Vagina (tissue), 2 donors: ENCODE measurements at places on chromosomes 1 and 21.
A peak's percentile ranks its signal among the peaks of the same experiment; 100 is the strongest.

GRCh38 chr1:218717575-218717974 lies 372.4 kb downstream of the TGFB2 start:
- DNase-seq, result no peak

- DNase-seq, result no peak
Measured at GRCh38 chr1:75672528-75673393, 51.7 kb upstream of the ACADM start.

DNA sequence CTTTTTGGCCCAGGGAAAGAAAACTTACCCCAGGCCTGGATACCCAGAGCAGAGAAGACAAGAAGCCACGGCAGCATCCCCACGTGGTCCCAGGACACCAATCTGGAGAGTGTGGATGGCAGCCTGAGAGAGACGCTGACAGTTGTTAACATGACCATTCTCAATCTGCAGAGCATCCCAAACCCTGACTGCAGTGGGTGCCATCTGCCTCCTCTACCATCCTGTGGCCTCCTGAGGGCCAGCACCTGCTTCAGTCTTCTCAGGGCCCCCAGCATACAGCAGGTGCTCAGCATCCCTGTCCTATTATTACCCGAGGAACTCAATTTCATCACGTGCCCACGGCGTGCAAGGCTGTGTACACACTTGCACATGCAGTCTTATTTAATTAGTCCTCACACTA lies 785 bp downstream of the PGLYRP4 start:
- peak; percentile 52 for DNase-seq

DNA sequence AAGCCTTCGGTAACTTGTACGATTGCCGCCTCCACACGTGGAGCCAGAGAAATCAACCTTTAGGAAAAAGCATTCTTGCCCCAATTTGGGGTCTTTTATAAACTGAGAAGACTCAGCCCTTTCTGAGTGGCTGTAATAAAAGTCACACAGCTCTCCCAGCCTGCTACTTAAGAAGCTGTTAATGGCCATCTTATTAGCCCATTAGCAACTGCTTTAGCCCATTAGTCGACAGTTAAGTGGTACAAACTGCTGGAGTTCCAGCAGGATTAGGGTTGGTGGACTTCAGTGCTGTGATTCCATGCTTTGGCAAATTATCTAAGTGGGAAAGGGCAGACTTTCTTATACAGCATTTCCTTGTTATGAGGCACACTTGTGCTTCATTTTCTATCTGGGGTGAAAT lies 461.3 kb downstream of the RPS6KC1 start:
- no peak for DNase-seq

GRCh38 chr1:18921516-18922251 lies 19.3 kb upstream of the ALDH4A1 start:
- no peak for DNase-seq

GRCh38 chr21:34154878-34155277 lies 81.5 kb downstream of the MRPS6 start:
- no peak for DNase-seq

DNA sequence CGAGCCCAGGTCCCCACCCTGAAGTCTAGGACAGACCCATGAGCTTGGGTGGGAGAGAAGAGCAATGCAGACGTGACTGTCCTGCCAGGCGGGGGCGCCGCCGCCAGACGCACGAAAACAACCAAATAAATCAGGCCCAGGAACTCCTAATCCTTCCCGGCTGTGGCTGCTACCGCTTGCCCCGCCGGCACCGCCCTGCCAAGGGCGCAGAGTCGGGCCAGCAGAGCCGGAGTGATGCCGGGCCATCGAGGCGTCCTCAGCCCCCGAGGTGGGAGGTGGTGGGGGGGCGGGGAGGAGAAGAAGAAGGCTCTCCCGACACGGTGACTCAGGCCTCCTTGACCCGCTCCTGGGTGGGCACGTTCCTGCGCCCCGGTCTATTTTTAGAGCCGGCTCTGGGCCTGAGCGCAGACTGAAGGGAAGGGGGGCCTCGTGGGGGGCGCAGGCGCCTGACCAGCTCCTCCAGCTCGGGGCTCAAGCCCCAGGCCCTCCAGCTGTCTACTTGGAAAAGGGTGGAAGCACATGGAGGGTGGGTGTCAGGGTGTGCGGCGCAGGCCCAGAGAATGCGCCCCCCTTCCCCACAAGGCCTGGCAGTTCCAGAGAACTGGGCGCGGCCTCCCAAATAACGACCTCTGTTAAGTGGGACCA lies 10.7 kb upstream of the COL16A1 start:
- peak; percentile 93 for DNase-seq

DNA sequence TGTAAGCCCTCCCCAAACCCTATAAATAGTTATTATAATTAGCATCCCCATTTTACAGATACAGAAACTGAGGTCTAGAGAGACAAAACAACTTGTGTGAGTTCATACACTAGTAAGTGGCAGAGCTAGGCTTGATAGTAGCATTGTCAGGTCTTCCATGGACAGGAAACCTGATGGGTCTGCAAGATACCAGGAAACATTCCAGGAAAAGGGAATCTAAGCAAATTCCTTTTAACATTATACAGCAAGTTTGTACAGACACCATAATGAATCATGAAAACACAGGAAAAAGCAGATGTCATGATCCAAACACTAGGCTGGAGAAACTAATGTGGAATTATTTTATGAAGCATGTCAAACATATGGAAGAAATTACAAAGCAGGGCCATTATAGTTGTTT lies 89.1 kb upstream of the KCNK2 start:
- no peak for DNase-seq

DNA sequence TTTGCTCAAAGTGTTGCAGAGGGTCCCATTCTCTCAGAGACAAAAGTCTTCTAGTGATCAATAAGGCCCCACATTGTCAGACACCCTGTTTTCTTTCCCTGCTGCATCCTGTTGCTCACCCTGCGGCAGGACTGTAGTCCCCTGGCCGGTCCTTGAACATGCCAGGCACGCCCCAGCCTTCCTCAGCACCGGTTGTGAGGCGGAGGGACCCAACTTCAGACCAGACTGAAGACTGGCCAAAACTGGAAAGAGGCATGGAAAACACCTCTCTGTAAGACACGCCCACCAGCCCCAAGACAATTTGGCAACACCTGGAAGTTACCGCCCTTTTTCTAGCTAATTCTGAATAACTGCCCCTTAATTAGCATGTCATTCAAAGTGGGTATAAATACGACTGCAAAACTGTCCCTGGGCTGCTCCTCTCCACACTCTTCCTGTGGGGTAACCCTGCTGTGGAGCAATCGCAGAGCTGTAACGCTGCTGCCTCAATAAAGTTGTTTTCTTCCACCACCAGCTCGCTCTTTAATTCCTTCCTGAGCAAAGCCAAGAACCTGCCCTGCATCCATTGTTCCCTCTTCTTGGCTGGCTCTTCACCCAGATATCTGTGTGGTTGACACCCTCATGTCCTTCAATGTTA lies 23.8 kb downstream of the PLA2G2A start:
- no peak for DNase-seq

GRCh38 chr1:39938856-39939255 lies 16.1 kb upstream of the MFSD2A start:
- DNase-seq, result no peak

DNA sequence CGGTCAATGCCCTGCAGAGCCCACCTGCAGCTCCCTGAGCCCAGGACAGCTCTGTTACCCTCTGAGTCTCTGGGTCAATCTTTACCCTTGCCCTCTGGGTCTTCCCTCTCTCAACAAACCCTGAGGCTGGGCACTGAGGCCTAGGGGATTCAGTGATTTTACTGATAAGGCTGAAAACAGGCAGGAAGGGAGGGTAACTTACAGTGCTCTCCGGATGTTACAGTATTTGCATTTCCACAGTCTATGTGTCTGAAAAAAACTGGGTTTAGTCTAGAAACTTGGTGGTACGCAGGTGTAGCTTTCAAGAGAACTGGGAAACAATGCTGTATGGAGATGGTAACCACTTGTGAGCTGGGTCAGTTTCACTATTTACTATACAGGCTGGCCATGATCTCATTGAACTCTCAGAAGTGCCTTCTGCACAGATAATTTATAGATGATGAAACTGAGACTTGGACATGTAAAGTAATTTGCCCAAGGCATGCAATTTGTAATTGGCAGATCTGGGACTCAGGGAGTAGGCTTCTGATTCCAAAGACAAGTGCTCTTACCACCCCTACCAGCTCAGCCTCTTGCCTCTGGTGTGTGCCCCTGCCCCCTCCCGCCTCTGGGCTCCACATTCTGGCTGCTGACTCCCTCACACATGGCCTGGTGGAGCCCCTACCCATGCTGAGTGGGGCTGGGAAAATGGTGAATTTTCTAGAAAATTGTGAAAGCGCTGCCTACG lies 48.8 kb downstream of the TENT5C start:
- no peak for DNase-seq

- DNase-seq, result no peak
Measured at GRCh38 chr1:10236405-10237156, 26.2 kb downstream of the KIF1B start.

DNA sequence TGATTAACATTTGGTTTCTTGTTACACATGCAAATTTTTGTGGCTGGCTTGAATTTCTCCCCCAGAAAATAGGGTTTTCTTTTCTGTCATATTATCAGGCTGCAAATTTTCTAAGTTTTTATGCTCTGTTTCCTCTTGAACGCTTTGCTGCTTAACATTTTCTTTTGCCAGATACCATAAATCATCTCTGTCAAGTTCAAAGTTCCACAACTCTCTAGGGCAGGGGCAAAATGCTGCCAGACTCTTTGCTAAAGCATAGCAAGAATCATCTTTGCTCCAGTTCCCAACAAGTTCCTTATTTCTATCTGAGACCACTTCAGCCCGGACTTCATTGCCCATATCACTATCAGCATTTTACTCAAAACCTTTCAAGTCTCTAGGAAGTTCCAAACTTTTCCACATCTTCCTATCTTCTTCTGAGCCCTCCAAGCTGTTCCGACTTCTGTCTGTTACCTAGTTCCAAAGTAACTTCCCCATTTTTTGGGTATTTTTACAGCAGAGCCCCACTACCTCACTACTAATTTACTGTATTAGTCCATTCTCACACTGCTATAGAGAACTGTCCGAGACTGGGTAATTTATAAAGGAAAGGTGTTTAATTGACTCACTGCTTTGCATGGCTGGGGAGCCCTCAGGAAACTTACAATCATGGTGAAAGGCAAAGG lies 486.9 kb upstream of the NCAM2 start:
- no peak for DNase-seq

DNA sequence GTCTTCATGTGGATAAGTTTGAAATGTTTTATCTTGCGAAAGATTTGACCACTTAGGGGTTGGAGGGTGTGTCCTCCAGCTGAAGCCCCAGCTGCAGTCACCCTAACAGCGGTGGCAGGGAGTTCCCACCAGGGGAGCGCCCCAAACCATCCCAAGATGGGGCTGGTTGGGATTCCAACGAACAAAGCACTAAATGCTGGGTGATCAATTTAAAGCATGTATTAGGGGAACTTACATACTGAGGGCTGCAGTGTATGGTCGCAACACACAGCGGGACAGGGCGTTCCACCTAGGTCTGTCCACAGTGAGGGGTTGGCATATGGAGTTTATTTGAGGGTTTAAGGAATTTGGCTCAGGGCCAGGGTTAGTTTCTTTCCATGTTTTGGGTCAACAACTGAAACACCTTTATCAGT lies 26.3 kb downstream of the SLC37A1 start:
- DNase-seq, result no peak

DNA sequence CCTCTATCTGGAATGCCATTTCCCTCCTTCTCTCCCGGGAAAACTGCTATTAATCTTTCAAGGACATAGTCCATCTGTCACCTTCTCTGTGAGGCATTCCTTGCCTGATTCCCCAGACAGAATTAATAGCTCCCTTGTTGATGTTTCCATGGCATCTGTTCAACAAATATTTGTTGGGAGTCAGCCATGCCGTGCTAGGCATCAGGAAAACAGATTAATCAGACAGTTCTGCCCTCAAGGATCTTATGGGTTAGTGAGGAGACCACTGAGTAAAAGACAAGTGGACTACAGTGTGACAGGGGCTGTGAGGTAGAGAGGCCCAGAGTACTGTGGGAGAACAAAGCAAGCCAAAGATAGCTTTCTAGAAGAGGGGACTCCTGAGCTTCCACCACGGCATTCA lies 11.4 kb upstream of the MAGOH start:
- DNase-seq, result no peak

GRCh38 chr1:220705782-220706181 lies 15.6 kb downstream of the C1orf115 start:
- DNase-seq, result peak; percentile 70

- DNase-seq, result no peak
Measured at GRCh38 chr1:8423692-8424538, 106.0 kb downstream of the SLC45A1 start.

- no peak for DNase-seq
Measured at GRCh38 chr1:233655301-233655740, 41.4 kb downstream of the KCNK1 start.

GRCh38 chr1:183869230-183869629 lies 64.3 kb downstream of the RGL1 start:
- no peak for DNase-seq

DNA sequence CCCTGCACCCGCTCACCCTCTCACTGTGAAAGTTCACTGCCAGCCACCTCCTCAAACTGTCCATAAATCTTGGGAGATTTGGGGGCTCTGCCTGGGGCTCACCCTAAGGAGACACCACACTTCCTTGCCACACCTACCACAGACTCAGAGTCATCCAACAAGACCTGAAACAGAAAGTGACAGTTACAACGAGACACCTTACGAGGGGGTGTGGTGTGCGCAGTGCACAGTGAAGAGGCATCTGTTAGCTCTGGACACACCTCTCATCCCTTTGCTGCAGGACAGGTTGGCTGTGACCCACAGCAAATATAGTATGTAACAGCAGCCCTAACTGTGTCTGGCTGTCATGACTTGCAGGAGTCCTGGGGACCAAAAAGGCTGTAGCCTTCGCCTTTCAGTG lies 190.2 kb downstream of the NR5A2 start:
- DNase-seq, result no peak

GRCh38 chr1:164755690-164756089 lies 196.7 kb downstream of the PBX1 start:
- DNase-seq, result no peak

GRCh38 chr1:31760471-31761470 lies 3.4 kb downstream of the ADGRB2 start:
- DNase-seq, result no peak

DNA sequence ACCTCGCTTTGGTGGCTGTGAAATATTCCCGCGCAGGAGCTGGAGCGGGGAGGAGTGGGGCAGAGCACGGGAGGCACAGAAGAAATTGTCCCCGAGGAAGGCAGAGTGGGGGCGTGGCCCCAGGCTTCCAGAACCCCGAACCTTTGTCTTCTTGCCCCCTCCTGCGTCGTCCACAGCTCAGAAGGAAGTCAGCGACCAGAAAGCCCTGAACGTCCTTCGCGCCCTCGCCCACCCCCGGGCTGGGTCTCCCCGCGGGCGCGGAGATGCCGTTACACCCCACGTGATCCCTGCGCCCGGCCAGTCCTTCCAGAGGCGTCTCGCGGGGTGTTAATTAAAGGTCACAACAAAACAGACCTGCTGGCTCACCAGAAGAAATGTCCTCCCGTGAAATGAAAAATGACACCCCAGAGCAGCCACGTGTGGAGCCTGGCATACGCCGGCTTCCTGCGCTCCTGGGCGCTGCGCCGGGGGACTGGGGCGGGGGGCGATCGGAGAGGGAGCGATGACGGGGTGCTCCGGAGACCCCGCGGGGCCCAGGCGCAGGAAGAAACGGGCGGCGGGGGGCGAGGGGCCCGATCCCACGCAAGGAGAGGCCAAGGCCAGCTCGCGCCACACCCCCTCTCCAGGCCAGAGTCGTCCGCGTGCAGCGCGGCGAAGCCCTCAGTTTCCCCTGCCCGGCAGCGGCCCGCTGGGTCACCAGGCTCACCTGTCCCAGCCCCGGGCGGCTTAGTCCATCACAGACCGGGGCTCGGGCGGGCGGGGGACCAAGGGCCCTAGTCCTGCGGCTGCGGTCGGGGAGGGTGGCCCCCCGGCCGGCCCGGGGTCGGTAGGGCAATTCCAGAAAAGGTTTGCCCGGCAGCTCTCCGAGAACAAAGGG lies 995 bp upstream of the KIF26B start:
- DNase-seq, result no peak

- DNase-seq, result no peak
Measured at GRCh38 chr1:2610036-2610959, 22.5 kb downstream of the MMEL1 start.
